ENCODE measurements at places on chromosomes 6 and 20.

DNA sequence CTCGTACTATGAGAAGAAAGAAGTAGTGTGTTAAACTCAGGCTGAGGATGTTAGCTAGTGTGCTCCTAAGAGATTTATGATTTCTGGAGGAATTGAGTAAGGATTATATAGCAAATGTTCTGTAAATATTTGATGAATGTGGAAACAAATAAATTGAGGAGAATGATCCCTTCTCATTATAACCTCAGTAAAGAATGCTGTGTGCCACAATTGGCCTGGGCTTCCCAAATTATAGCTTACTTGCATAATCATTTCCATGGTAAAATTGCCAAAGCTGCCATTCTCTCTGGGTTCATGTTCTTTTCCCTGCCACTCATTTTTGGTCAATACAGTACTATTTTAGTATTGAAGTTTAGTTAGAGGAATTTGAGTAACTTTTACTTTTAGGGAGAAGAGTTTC is 128.5 kb downstream of the FLRT3 start:
- DNase-seq: no peak

- DNase-seq: no peak
Measured at GRCh38 chr6:151478670-151479069, 15.1 kb upstream of the CCDC170 start.

DNA sequence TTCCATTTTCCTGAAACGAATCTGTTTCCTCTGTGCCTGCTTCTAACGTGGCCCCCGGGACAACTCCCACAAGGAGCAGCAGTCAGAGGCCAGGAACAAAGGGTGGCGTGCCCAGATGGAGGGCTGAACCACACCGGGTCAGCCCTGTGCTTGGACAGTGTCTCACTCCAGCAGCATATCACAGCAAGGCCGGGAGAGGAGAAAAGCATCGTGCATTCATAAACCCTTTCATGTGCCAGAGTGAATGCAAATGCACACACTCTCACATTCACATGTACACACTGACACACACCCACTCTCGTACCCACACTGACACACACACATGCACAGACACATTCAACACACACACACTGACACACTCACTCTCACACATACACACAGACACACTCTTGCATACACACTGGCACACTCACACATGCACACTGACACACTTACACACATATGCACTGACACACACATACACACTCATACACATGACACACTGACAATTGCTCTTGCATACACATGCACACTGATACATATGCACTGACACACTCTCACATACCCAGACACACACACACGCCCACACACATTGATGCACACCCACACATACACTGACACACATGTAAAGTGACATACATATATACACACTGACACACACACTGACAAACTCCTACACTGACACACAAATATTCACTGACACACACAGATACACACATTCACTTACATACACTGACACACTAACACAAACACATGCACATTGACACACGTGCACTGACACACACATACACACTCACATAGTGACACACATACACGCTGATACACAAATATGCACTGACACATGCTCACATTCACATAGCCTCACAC is 237.0 kb downstream of the LRFN2 start:
- peak; percentile 57 for DNase-seq

DNA sequence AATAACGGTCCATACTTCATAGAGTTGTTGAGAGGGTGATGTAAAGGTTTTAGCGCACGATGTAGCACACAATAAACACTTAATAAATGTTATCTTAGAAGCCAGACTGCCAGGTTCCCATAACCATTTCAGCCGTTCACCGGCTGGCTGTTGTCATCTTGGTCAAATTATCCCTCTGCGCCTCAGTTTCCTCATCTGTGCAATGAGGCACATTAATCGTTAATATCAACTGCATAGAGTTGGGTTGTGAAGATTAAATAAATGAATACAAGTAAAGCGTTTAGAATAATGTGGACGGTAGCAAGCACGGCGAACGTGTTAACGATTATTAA is 432 bp upstream of the PSMF1 start:
- no peak for DNase-seq

DNA sequence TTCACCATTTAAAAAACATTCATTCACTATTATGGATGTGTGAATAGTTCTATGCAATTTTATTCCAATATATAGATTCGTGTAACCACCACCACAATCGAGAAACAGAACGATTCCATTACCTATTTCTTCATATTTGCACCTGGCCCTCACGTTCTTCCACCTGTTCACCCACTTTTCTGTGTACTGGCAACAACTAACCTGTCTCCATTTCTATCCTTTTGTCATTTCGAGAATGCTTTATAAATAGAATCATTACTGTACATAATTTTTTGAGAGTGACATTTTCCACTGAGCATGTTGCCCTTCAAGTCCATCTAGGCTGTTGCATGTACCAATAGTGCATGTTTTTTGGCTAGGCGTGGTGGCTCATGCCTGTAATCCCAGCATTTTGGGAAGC is 23.2 kb upstream of the STX11 start:
- no peak for DNase-seq

- no peak for DNase-seq
Measured at GRCh38 chr20:33490934-33491656, 1.2 kb downstream of the CBFA2T2 start.

GRCh38 chr6:113591896-113592827 is 265.0 kb upstream of the MARCKS start:
- DNase-seq: no peak

Data from NCI-H1694 (cell line).